ENCODE measurements at places on chromosomes 6 and 20.

DNA sequence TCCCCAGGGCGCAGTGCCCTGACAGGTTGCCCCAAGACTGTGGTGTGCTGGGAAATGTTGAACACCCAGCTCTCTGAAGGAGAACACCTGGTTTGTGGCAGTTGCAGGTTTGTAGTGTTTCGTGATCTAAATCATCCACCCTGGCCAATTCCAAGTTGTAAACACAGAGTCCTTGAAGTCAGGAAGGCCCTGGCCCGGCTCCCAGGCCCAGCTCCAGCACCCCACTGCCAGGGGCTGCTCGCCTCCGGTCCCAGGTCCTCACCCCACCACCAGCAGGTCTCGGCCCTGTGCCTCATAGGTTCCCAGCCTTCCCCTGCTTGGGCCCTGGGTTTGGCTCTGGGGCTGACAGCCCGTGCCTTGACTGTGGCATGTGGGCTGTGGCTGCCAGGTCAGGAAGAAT, 121.4 kb upstream of the MLN start:
- DNase-seq = no peak

- DNase-seq = no peak
These were observed 440.8 kb downstream of the UTRN start for GRCh38 chr6:144725736-144726522.

DNA sequence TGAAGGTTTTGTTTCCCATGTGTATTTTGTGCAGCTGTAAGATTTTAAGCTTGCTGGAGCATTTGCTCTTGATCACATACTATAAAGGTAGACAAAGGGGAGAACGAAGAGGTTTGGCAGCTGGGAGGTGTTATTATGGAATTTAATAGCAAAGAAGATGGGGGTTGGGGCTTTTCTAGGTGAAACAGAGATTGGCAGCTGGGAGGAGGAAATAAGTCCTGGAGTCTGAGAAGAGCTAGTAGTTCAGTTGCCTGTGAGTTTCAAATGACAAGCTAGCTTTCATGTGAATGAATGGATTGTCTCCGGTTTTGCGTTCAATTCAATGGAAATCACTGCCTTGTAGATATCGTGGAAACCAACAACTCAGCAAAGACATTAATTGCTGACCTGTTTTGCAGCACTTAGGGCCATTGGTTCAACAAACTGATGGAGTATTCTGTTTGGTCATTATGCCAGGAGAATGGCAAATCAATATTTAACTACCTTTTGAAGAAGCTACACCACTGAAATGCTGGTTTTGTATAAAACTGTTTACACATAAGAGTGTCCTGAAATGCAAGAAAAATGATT, 38.1 kb upstream of the FLRT3 start:
- DNase-seq = no peak

DNA sequence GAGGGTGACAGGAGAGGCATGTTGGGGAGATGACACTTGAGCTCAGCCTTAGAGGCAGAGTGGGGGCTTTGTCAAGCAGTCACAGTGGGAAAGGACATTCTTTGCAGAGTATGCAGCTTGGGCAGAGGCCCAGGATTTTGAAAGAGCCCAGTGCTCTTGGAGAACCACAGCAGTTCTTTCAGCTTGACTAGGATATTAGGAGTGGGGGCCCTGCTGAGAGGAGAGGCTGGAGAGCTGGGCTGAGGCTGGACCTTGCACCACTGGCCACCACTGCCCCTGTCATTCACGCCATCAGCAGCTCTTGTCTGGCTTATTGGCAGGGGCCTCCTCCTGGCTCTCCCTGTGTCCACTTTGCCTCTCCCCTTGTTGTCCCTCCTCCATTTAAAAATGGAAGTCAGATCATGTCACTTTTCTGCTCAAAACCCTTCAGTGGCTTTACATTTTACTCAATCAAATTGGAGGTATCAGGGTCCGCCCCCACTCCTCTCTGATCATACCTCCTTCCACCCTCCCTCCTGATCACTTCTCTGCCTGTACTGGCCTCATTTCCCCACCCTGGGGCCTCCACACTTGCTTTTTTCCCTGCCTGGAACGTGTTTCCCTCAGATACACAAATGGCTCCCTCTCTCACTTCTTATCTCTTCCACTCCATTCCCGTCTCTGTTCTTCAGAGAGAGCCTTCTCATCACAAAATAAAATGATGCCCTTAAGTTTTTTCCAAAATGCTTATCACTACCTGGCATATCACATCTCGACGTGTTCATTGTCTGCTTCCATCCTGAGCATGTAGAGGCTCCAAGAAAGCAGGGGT, 10.5 kb downstream of the MANBAL start:
- no peak for DNase-seq

DNA sequence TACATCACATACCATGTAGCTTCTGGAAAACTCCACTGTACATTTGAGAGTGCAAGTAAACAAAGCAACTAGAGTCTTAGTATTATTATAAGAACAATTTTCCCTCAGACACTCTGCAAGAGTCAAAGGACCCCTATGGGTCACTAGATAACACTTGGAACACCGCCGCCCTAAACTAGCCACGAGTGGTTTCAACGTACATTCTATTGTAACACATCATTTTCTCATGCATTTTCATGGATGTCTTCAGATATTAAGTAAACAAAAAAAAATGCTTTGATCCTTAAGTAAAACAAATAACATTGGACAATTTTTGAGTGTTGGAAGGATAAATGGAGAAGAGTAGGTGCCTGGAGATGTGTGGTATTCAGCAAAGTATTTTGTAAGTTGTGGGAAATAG, 3.2 kb upstream of the RNF146 start:
- no peak for DNase-seq

- no peak for DNase-seq
These were observed 225.5 kb downstream of the EYA4 start for GRCh38 chr6:133466680-133467079.

DNA sequence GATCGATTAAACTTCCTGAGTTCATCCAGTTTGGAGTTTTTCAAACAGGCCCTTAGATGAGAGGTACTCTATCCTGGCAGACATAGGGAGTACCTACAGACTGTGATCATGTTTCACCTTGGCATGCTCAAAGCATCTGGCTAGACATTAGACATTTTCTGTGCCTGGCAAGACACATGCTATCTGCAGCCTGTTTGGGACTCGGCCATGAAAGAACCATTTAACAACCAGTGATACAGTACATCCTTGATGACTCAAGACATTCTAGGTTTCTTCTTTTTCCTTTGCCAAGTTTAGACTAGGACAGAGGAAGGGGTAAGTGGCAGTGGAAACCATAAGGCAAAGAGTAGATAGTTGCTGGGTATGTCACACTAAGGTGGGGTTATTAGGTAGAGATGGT, 15.4 kb upstream of the PAQR8 start:
- DNase-seq = no peak

- no peak for DNase-seq
These were observed 199.7 kb downstream of the FOXC1 start for GRCh38 chr6:1809291-1809988.

- DNase-seq = no peak
These were observed 217.4 kb downstream of the MANEA start for GRCh38 chr6:95794749-95795148.

- DNase-seq = no peak
These were observed 35.5 kb upstream of the ADTRP start for GRCh38 chr6:11814106-11814505.

Measured in activated T-helper 9 cell treated with anti-CD3 and anti-CD28 coated beads, Interleukin-2, amount 50 U/mL, for 16 hours (primary cell).